ENCODE measurements at places on chromosomes 2 and 18. TPM values are rescaled to one million over a fixed set of nuclear protein-coding genes. Genes with fewer than 3 reads are reported as not detected.

MYO5B gene
- 9.2 TPM for total RNA-seq

LYPD1 gene
- total RNA-seq: 14.6 TPM

BCL11A gene
- 0.17 TPM for total RNA-seq

POLR1A gene
- total RNA-seq: 21.7 TPM

LCT gene
- total RNA-seq: 0.05 TPM

CTAGE1 gene
- total RNA-seq: not detected

NCKAP1 gene
- 96.0 TPM for total RNA-seq

NYAP2 gene
- not detected for total RNA-seq

LYG1 gene
- total RNA-seq: 1.3 TPM

TUBB8B gene
- not detected for total RNA-seq

All from A549 treated with Hydrocortisone at 1 μM for 4 hours (cell line).